ENCODE measurements at places on chromosomes 5 and 9.

GRCh38 chr5:176809544-176810080 is 747 bp upstream of the UNC5A start:
- DNase-seq: no peak

DNA sequence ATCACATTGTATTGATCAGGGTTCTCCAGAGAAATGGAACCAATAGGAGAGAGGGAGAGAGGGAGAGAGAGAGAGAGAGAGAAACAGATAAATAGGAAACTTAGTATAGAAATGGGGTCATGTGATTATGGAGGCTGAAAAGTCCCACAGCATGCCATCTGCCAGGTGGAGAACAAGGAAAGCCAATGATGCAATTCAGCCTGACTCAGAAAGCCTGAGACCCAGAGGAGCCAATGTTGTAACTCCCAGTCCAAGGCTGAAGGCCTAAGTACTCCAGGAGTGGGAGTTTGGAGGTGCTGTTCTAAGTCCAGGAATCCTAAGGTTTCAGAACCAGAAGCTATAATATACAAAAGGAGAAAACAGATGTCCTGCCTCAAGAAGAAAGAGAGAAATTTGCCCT is 48.4 kb upstream of the ISOC1 start:
- no peak for DNase-seq

DNA sequence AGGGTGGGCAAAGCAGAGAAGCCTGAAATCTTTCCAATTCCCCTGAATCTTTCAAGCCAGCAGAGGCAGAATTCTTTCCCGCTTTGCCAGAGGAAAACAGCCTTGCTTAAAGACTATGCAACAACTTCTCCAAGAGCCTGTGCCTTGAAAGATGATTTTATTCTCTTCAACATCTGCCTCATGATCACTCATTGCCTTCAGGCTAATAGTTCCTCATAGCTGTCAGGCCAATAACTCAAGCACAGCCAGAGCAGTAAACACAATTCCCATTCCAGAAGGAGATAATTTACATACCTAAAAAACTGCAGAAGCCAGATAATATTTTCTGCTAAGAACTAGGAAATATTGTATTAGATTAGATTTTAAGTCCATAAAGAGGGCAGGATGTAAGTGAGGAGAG is 92.3 kb upstream of the PUM3 start:
- DNase-seq: no peak

DNA sequence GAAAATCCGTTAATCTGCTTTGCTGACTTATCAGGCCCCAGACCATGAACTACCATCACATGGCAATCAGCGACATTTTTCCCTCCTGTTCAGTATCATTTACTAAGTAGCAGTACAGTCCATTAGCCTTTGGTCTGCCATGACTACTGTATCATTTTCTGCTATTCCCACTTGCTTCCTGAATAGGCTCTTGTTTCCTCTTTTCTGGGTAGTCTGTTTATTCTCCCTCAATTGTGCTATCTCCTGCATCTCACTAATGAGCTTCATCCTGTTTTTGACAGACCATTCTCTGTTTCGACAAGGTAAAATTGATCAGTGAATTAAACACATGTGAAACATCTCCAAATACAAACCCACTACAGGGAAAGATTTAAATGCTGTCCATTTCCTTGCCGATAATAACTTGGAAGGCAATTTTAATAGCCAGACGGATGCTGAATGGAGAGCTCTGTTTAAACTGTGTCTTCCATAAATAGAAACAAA is 263.5 kb upstream of the ANKRD55 start:
- no peak for DNase-seq

GRCh38 chr5:149622466-149622865 is 41.2 kb downstream of the ARHGEF37 start:
- no peak for DNase-seq

DNA sequence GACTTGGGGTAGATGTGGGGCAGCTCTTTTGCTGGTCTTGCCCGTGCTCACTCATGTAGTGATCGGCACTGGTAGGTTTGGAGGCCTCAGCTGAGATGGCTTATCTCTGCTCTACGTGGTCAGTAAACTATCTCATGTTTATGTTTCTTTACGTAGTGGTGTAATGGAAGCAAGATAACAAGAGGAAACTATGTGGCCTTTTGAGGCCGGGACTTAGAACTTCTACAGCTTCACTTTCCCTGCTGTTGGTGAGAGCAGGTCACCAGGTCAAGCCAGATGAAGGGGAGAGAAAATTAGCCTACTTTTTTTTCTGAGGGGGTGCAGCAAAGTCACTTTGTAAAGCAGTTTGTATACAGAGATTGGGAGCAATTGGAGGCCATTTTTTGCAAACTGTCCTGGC is 8.5 kb downstream of the FOCAD start:
- DNase-seq: no peak

DNA sequence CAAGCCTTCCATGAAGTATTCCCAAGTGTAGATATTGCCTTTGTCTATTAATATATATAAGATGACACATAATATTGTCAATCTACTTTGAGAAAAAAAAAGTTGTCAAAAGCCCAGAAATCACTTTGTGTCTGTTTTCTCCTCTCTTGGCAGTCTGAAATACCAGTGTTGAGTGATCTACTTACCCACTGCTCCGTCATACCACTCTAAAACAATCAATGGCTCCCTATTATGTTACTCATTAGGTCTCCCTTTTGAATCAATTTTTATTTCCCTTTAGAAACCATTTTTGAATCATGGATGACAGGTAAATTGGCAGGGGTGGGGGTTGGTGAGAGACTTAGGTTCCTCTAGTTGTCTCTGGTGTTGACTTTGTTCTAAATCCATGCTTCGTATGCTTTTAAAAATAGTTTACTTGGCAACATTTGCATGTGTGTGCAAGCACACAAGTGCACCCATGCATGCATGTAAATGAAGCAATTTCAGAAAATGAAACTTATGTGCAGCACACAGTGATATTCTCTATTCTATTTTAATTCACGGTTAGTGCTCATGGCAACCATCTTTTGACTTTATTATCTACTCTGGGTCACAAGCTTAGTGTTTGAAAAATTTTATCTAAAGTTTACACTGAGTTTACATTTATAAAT is 378.9 kb downstream of the RAB3C start:
- DNase-seq: no peak

GRCh38 chr9:37383876-37384746 is 38.4 kb upstream of the GRHPR start:
- no peak for DNase-seq

DNA sequence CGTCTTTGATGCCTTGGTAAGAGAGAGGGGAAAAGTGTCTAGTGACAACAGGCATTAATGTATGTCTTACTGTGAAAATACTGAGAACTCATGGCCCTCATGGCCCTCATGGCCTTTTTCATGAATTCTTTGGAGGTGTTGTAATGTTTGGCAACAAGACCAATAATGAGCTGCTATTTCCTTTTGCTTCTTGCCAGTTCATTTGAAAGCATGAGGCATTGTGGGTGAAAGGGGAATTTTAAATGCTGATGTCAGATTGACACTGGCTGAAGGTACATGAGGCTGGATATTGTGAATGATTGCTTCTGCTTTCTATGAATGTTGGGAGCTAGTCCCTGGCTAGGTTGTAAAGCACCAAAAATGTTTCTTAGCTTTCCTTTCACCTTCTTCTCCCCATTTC is 79.2 kb downstream of the DOCK2 start:
- peak; percentile 56 for DNase-seq

GRCh38 chr5:98923966-98924365 is 4.8 kb downstream of the CHD1 start:
- no peak for DNase-seq

DNA sequence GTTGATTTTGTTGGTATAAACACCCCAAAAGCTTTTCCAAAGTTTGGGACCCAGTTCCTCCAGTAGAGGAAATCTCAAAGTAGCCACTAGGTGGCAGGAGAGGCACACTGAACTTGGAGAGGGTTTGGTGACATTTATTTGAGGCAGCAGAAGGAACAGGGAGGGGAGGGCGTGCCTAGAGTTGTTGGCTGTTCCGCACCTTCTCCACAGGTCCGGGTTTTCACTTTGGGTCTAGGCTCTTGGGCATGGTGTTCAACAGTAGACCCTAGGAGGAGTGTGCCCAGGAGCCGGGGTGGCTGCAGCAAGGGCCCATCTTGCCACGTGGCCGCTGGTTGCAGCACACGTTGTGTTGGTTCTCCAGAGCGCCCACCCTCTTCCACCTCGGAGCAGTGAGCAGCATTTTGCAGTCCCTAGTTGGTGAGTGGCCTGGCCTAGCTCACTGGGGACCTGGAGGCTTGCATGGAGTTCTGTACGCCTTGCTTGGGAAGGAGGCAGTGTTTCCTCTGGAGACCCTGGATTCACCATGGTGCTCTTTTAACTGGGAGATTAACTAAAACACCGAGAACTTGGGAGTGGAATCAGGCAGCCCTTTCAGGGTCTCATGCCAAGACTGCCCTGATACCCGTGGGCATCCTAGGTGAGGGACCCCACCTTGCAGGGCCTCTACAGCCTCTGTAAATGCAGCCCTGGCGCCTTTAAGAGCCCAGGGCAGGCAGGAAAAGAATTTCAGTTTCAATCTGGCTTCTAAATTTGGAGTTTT is 28.2 kb downstream of the PTPA start:
- peak; percentile 80 for DNase-seq

GRCh38 chr5:1820381-1820780 is 19.2 kb downstream of the NDUFS6 start:
- DNase-seq: no peak

GRCh38 chr9:109118808-109119438 is 824 bp downstream of the TMEM245 start:
- DNase-seq: no peak

DNA sequence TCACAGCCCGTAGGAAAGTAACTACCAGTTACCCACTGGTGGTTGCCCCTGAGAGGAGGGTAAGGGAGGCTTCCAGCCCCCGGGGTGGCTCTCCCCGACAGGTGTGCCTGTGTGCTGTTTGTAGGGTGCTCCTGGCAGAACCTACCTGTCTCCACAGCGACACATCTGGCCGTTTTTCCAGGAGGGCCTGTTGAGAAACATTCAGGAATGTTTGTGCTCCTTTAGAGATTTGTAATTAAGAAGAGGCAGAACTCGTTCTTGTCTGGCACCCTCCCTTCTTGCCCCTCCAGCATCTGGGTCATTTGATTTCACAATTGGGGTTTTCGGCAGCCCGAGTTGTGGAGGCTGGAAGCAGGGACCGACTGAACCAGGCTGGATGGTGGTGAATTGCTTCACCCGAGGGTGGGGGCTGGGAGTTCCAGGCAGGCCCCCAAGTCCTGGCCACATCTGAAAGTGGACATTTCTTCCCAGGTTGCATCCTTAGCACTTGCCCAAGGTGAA is 74.2 kb downstream of the WWC1 start:
- no peak for DNase-seq

DNA sequence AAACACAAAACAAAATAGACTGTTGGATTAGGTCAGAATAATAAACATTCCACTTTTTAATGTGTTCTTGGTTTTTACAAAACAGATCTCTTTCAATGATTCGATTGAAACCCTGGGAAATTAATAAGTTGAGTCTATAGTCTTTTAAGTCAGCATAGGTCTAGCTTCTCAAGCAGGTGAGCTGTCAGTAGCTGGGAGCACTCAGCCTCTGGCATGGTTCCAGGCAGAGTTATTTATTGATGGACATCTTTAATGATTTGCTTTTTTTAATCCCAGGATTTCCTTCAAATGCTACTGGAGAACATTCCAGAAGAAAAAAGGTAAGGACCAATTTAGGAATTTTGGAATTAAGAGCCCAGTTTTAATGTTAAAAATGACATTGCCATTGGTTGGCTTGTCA is 241.0 kb downstream of the AOPEP start:
- peak; percentile 34 for DNase-seq

DNA sequence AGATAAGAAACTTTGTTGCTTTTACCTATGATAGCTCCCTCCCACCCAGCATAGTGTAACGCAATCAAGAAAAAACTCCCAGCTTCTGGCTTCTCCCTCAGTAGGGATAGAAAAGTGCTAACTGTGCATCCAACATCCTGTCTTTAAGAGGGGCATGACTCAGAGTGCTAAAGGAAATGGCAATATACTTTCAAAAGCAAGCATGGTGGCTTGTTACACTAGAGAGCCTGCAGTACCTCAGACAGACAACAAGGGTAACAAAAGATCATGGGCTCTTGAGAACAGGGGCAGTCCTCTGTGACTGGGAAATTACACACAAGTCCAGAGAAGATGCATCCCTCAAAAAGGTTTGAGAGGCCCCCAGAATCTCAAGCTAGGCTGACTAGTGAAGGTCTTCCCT is 37.8 kb downstream of the PRELID2 start:
- DNase-seq: peak; percentile 53

DNA sequence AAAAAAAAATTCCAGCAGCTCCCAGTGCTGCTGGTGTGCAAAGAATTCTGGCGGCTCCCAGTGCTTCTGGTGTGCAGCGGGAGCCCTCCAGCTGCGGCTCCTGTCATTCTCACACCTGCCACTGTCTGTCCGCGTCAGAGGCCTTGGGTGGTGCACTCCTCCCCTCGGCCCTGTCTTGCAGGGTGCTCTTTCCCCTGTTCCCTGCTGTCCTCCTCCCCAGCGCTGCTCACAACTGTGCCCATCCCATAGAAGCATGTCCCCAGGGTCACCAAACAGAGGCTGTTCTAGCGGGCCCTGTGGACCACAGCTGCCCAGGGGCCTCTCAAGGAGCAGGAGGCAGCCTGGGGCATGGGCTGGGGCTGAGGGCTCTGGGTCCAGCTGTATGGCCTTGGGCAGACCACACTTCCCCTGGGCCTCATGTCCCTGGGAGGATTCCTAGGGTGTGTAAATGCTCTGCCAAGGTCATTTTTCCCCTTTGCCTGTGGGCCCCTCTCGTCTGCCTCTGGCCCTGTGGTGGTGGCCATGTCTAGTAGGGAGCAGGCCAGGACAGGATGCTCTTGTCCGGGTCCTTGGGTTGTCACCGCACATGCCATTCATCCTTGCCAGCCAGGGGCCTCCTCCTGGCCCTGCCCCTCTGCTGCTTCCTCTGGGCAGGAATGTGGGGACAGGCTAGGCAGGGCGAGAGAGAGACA is 68.2 kb downstream of the PHF2 start:
- DNase-seq: no peak

DNA sequence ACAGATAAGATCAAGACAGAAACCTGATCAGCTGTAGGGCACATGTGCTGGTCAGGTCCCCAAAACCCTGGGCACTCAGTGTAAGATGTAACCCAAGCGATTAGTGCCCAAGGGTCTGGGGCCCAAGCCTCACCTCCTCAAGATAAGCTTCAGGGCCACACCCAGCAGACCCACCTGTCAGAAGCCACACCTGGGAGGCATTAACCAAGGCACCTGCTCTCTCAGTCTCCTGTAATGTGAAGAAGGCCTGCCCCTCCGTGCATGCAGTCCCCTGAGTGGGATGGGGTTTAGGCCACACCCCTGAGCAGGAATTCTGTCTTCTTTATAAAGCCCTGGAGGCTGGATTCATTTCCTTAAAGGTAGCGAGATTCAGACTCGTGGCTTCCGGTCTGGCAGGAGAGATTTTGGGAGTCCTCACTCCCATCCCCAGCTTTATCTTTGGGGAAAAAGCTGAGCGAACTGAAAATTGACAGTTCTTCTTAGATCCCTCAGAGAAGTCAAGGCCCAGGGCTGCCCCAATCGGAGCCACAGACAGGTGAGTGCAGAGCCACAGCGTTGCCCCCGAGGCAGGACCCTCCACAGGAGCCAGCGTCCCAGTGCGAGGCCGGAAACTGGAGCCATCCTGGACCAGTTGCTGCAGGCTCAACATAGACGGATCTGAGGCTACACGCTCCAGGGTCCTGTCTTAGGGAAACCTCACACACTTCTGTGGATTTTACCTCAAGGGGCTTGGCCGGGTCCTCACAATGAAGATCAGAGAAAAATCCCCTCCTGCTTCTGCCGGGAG is 357.6 kb upstream of the IRX4 start:
- no peak for DNase-seq

Data from RCC 7860 (cell line).